ENCODE measurements at places on chromosomes 12 and 14.
A peak's percentile ranks its signal among the peaks of the same experiment; 100 is the strongest.

GRCh38 chr12:110266381-110266960, 14.6 kb upstream of the ATP2A2 start:
- no peak for DNase-seq

DNA sequence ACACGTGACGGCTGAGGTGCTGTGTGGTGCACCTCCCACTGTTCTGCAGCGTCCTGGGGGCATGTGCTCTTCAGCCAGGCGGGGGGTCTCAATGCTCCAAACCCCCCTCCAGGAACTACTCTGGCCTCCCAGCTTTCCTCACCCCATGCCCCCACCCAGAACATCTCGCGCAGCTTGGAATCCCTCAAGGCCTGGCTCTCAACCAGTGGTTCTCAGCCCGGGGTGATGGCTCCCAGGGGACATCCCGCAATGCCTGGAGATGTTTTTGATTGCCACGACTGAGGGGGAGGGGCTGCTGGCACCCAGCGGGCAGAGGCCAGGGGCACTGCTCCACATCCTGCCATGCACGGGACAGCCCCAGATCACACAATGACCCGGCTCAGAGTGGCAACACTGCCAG, 78.9 kb upstream of the DICER1 start:
- no peak for DNase-seq

- peak; percentile 7 for DNase-seq
Measured at GRCh38 chr12:12724421-12725085, 7.4 kb downstream of the CDKN1B start.

DNA sequence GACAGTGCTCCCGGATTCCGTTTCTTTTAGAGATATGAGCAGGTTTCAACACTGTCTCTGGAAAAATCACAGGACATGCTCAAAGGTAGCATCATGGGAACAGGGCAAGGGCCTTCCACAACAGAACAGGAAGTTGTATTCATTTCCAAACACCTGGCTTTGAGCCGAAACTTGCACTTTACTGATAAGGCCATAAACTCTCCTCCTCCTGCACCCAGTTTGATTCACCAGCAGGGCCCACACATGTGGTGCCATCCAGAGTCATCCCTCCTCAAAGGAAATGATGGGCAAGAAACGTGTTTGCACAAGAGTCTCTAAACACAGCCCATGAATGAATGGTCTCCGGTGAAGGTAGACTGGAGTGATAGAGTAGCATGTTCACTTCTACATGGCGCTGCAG, 268.4 kb upstream of the FKBP4 start:
- no peak for DNase-seq

GRCh38 chr12:122473543-122474323, 27.0 kb downstream of the ZCCHC8 start:
- no peak for DNase-seq

GRCh38 chr12:39359645-39360044, 83.3 kb downstream of the KIF21A start:
- no peak for DNase-seq

GRCh38 chr12:110791589-110791988, 48.9 kb upstream of the PPP1CC start:
- DNase-seq: no peak

DNA sequence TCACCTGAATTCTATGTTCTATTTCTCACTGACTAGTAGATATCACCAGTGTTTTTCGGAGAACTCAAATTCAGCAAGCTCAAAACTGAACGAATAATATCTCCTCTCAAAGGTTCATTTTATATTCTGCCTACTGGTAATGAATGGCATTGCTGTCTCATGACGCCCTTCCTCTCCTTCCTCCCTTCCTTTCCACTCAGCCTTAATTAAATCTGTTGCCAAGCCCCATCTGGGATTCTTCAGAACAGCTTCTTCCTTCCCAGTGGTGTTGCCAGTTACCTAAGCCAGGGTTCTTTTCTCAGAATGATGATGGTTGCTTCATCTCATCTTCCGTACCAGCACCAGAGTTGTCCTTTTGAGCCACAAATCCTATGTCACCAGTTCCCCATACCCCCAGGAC, 143.2 kb downstream of the SYNE2 start:
- no peak for DNase-seq

GRCh38 chr14:90495357-90496276, 98.8 kb downstream of the CALM1 start:
- peak; percentile 43 for DNase-seq

- DNase-seq: no peak
Measured at GRCh38 chr12:51365276-51365675, 18.8 kb upstream of the CELA1 start.

DNA sequence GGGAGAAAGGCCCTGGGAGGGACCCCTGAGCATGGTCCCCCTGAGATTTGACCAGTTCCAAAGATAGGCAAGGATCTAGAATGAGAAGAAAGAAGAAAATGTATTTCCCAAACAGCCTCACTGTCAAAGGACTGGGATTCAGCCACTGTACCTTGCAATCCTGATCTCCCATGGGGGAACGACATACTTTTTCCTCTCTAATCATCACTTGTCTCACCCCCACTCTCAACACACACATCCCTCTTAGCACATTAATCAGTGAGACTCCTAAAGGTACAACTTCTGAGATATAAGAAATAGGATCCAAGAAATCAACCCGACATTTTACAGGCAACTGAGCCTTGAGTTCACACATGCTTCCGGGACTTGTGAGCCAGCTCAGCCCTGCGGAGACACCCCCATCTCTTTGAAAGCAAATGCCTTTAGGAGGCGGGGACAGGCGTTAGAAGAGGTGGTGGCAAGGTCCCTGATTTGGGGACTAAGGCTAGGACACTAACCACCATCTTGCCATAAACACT, 1.4 kb downstream of the MAP3K9 start:
- DNase-seq: peak; percentile 55

GRCh38 chr12:51196547-51196946, 21.3 kb downstream of the POU6F1 start:
- no peak for DNase-seq

- DNase-seq: no peak
Measured at GRCh38 chr14:36857842-36858445, 196.3 kb downstream of the PAX9 start.

DNA sequence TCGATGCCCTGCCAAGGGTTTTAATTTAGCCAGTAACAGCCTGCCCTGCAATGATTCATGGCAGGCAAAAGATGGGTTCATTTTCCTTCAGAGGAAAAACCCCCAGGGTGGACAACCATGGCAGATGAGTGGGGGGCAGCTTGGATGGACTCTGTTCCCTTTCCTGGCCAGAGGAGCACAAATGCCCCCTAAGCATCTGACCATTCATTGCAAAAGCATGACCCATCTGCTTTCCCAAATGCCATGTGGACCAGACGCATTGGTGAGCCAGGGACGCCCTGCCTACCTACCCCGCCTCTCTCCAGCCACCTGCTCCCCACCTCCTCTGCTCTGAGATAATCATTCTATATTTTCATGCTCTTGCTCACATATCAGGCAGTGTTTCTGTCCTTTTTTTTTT, 281.9 kb downstream of the DPF3 start:
- no peak for DNase-seq

- DNase-seq: no peak
Measured at GRCh38 chr14:33026850-33027430, 88.3 kb downstream of the NPAS3 start.

DNA sequence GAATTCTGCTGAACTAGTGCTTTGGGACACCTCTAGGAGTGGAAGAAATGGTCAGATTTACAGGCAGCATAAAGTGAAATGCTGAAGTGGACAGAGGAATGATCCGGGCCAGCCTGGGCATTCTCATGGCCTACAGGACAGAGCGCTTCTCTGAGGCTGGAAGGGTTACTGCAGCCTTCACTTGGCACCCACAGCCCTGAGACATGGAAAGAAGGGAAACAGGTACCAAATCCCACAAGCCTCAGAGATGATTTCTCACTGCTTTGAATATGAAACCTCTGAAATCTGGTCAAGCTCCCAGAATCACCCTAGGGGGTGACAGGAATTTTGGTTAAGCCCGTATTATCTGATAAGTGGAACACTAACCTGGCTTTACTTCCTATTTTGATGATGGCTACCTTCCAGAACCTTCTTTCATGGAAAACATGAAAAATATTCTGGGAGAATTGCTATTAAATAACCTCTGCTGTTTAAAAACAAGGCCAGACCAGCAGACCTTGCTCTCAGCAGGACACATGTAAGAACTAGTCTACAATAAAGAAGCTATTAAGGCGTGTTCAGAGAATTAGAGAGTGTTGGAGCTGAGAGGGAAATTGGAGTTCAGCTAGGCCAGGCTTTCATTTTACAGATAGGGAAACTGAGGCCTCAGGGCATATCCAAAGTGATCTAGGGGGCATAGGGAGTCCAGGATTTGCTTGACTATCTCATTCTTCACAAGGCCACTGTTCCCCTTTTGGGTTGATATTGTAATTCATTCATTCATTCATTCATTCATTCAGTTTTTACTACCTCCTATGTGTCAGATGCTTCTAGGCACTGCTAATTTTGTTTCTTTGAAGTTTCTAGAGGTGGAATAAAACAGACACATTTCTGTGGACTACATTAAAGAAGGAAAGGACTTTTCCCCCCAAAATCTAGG, 281.5 kb downstream of the ZFP36L1 start:
- no peak for DNase-seq

- DNase-seq: no peak
Measured at GRCh38 chr14:95816539-95816938, 60.1 kb upstream of the TUNAR start.

DNA sequence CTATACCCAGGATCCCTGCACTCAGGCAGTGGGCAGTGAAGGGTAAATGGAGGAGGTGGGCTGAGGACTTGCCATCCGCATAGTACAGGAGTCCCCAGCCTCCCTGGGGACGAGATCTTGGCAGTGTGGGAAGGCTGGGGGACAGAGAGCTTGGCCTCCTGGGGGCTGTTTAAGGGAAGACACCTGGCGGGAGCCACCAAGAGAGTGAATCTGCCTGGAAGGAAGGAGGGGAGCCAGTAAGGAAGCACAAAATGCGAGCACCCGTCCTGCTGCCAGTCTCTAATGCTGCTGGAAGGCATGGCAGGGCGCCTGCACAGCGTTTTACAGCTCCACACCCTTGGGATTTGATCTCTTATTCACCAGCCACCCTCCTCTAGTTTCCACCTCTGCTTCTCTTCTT, 7.4 kb upstream of the KRT2 start:
- DNase-seq: no peak

GRCh38 chr12:754473-754820, 2.1 kb downstream of the WNK1 start:
- DNase-seq: no peak

DNA sequence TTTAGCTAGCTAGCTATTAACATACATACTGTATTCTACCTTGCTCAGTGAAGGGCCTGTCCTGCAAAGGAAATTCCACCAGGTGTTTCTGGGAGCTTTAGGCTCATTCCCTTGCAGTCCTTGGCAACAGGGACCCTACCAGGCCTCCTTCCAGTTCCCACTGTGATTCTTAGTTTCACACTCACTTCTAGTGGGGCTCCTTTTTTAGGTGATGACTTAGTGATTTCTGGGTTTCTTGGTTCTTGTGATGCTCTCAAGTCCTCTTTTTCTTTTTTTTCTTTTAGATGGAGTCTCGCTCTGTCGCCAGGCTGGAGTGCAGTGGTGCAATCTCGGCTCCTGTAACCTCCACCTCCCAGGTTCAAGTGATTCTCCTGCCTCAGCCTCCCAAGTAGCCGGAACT, 10.4 kb upstream of the STRN3 start:
- DNase-seq: no peak

GRCh38 chr14:92729634-92730358, 18.6 kb downstream of the LGMN start:
- no peak for DNase-seq

DNA sequence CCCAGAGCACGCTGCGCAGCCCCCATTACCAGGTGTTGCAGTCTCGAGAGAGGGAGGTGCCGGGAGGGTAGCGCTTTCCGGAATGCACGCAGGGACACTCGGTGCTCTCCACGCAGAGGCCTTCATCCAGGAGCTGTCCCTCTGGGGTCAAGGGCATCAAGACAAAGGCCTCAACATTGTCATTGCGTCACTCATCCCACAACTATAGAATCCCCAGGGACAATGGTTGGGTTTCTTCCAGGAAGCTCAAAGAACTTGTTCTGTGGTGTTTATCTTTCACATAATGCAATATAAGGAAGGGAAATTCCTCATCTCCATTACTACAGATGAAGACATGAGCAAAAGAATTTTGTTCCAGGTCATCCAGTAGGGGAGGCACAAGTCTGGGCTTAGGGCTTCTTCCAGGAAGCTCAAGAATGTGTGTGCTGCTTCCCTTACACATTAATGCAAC, 52.1 kb downstream of the VWF start:
- no peak for DNase-seq

DNA sequence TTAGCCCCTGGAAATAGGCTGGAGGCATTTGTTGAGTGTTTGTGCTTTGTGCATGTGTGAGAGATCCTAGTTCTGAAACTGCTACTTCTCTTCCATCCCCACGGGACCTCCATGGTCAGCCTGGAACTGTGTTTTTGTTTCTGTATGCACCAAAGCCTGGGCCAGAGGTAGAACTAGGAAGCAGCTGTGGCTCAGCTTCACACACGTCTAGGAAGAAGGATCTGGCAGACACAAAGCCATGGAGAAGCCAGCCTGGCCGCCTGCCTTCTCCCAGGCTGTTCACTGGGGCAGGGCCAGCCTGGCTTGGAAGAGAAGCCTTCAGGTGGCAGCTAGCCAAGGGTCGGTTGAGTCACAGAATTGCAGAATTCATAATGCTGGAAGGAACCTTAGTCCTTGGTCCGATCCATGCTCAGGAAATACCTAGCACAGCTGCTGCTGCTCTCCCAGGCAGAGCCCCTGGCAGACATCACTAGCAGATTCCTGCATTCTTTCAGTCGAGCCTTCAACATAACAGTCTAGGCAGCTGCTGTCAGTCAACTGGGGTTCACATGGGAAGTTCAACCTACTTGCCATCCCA, 27.0 kb downstream of the RIN3 start:
- no peak for DNase-seq

DNA sequence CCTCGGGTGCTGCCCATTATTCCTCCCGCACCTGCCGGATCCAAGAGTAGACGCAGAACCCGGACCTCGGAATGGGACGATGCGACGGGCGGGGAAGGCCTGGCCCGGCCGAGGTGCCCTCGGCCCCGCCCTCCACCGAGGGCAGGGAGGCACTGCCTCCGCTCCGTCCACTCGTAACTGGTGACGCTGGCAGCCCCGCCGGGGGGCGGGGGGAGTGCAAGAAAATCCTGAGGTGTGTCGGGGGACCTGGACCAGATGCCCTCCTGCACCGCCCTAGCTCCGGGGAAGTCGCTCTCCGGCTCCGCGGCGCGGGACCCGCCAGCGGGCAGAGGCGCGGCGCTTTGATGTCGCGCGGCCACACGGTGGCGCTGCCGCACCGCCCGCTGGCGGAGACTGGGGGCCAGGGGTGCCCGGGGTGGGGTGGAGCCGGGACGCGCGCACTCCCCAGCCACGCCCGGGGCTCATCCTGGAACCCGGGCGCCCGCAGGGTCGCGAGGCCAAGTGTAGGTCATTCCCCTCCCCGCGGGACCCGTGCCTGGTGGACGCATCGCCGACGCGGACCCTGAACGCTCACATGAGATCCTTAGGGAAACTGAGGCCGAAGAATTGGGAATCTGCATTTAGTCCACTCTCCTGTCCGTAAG, 202.8 kb downstream of the TTC8 start:
- peak; percentile 58 for DNase-seq
